ENCODE measurements at places on chromosomes 1 and 21.

- DNase-seq, result no peak
- H3K36me3 ChIP-seq, result no peaks in the 10 kb centered on the region
- no peak overlapping the region for H3K4me3 ChIP-seq
- H3K27ac ChIP-seq, result no peak overlapping the region
- H3K27me3 ChIP-seq, result no peaks in the 10 kb centered on the region
- peaks cover 13% of the 10 kb centered on the region for H3K4me1 ChIP-seq
Observed at GRCh38 chr1:222924136-222924706, 109.4 kb downstream of the DISP1 start.

DNA sequence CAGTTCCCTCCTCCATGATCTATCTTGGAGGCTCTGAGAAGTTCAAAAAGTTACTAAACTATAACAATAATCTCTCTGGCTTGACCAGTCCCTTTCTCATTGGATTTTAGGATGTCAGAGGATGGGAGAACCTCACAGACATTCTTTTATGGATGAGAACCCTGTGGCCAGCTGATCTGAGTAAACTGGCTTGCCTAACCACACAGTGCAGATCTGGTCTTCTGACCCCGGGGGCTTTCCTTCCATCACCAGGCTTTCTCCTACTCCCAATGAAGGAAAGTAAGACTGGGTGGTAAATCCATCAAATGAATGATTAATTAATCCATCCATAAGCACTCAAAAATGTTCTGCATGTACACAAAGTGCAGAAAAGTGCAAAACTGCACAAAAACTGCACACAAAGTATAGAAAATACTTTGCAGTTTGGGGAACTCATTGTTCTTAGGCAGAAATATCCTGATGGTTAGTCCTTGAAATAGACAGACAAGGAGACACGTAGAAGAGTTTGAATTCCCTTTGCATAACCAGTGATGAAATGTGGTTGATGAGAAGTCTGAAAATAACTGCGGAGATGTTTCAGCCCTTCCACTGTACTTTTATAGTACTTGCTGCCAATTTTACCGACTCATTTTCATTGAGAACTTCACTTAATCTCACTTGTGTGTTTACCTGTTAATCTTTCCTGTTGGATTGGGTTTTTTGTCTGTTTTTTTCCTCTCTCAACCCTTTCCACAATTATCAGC is 2.5 kb upstream of the F3 start:
- peak overlapping the region; percentile 13 for H3K27ac ChIP-seq
- DNase-seq, result no peak
- peaks cover 25% of the 10 kb centered on the region for H3K36me3 ChIP-seq
- H3K4me3 ChIP-seq, result no peak overlapping the region

DNA sequence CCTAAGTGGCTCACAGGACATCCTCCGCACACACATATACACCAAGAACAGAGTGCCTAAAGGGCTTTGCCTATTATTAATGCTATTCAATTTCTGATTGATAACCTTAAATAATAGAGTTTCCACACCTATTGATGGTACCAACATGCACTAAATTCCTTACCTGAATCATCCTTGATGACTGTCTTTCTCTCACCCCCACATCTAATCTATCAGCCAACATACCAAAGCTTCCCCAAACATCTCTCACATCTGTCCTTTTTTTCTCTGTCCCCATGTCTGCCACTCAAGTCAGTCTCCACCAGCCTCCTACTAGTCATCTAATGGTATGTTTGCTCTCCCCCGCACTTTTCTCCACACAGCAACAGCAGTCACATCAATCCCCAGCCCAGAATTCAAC is 174.4 kb downstream of the DSCAM start:
- H3K4me3 ChIP-seq, result no peak overlapping the region
- no peak overlapping the region for H3K27ac ChIP-seq
- no peaks in the 10 kb centered on the region for H3K27me3 ChIP-seq
- no peaks in the 10 kb centered on the region for H3K36me3 ChIP-seq

GRCh38 chr1:88877382-88877825 is 14.0 kb downstream of the GTF2B start:
- H3K4me1 ChIP-seq, result peaks cover 11% of the 10 kb centered on the region
- peaks cover 15% of the 10 kb centered on the region for H3K36me3 ChIP-seq
- H3K27ac ChIP-seq, result no peak overlapping the region
- DNase-seq, result no peak

- no peak overlapping the region for H3K4me3 ChIP-seq
- no peaks in the 10 kb centered on the region for H3K36me3 ChIP-seq
- no peak overlapping the region for H3K27ac ChIP-seq
- H3K27me3 ChIP-seq, result no peaks in the 10 kb centered on the region
- no peaks in the 10 kb centered on the region for H3K4me1 ChIP-seq
Observed at GRCh38 chr1:237700181-237700580, 190.5 kb downstream of the ZP4 start.

DNA sequence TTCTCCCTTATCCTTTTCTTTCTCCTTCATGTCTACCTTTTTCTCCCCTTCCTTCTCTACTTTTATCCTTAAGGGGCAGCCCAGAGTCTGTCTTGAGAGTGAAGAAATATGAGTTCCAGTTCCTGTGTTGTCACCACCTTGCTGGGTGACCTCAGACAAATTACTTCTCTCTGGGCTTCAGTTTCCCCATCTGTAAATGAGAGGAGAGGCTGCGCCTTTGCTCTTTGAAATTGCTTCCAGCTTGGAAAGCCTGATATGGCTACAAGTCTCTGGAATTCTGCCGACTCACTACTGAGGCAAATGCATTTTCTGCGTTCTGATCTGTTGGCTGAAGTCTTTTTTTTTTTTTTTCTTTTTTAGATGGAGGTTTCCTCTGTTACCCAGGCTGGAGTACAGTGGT is 119.2 kb downstream of the SYF2 start:
- no peaks in the 10 kb centered on the region for H3K36me3 ChIP-seq
- no peak overlapping the region for H3K4me3 ChIP-seq
- no peaks in the 10 kb centered on the region for H3K4me1 ChIP-seq
- no peak overlapping the region for H3K27ac ChIP-seq
- DNase-seq, result no peak

GRCh38 chr1:5725406-5725805 is 266.8 kb downstream of the NPHP4 start:
- no peaks in the 10 kb centered on the region for H3K36me3 ChIP-seq
- H3K4me1 ChIP-seq, result no peaks in the 10 kb centered on the region
- H3K27me3 ChIP-seq, result no peaks in the 10 kb centered on the region
- no peak overlapping the region for H3K4me3 ChIP-seq

DNA sequence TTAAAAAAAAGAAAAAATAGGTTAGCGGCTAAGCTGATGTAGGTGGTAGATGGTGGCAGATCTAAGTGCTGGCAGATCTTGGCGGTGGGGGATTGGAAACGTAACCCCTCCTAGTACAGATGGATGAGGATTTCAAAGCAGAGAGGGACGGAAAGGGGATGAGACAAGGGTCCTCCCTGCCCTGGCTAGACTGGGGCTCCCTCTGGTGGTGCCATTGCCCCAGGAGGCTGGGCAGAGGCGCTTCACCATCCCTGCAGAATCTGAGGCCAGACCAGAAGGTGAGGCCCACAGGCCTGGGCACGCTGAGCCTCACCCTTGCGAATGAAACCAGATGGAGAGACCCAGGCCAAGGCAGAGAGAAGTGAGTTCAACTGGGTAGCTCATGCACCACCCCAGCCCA is 7.0 kb upstream of the PLEKHA6 start:
- H3K27me3 ChIP-seq, result peaks cover 7% of the 10 kb centered on the region
- no peaks in the 10 kb centered on the region for H3K36me3 ChIP-seq

DNA sequence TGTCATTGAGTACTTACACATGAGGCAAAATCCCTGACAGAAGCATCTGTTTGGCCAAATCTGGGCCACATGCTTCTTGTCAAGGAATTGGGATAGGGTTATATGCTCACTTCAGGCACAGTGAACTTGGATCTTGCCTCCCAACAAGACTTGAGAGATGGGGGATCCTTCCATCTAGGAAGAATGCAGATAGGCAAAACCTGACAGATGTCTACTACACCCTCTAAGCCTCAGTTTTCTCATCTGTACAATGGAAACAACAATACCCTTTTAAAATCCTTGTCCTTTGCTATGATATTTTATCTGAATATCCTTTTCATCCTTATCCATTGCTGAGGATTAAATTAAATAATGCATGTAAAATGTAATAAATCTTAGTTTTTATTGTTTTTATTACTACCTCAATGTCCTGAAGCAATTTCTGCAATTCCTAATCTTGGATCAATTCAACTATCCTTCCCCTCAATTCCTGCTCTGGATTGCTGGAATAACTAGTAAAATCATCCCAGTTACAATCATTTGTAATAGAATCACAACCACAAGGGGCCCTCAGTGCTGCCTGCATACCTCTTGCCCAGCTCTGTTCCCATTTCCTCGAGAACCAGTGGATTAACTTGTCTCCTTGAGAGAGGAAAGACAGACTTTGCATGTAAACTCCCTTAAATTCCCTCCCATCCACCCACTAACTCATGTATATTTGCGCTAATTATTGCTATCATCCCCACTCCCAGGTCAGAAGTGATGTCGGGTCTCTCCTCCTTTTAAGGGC is 8.1 kb upstream of the XPR1 start:
- no peaks in the 10 kb centered on the region for H3K27me3 ChIP-seq
- no peak overlapping the region for H3K4me3 ChIP-seq
- no peak overlapping the region for H3K27ac ChIP-seq
- H3K36me3 ChIP-seq, result no peaks in the 10 kb centered on the region
- H3K4me1 ChIP-seq, result no peaks in the 10 kb centered on the region
- DNase-seq, result no peak

- DNase-seq, result no peak
- H3K4me3 ChIP-seq, result no peak overlapping the region
- no peak overlapping the region for H3K27ac ChIP-seq
- H3K4me1 ChIP-seq, result no peaks in the 10 kb centered on the region
Observed at GRCh38 chr1:90114521-90115141, 119.7 kb downstream of the ZNF326 start.

DNA sequence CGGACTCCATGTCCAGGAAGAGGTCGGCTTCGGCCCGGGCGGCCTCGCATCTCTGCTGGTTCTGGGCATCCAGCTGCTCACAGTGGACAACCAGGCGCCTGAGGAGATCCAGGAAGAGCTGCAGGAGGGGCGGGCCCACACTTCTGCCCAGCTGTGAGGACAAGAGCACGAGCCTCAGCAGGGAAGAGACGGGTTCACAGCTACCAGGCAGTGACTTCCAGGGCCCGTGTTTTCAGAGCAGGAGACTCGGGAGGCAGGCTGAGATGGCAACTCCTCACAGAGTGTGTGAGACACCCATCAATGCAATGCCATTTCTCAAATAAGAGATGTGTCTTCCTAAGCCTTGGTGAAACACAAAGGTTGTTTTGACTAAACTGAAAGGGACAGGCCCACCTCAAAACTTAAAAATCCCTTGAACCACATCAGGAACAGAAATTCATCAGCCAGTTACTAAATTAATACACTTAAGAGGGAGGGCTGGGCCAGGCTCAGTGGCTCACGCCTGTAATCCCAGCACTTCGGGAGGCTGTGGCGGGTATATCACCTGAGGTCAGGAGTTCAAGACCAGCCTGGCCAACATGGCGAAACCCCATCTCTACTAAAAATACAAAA is 43.4 kb downstream of the URB1 start:
- no peak overlapping the region for H3K27ac ChIP-seq
- H3K27me3 ChIP-seq, result no peaks in the 10 kb centered on the region
- no peaks in the 10 kb centered on the region for H3K4me1 ChIP-seq
- no peak overlapping the region for H3K4me3 ChIP-seq
- no peak for DNase-seq

GRCh38 chr1:210688512-210689234 is 360.0 kb downstream of the HHAT start:
- H3K27ac ChIP-seq, result no peak overlapping the region
- no peaks in the 10 kb centered on the region for H3K36me3 ChIP-seq
- no peak for DNase-seq
- H3K27me3 ChIP-seq, result no peaks in the 10 kb centered on the region
- no peaks in the 10 kb centered on the region for H3K4me1 ChIP-seq

- no peaks in the 10 kb centered on the region for H3K27me3 ChIP-seq
- peak overlapping the region; percentile 93 for H3K4me3 ChIP-seq
- H3K27ac ChIP-seq, result no peak overlapping the region
- peak; percentile 50 for DNase-seq
- H3K4me1 ChIP-seq, result peaks cover 53% of the 10 kb centered on the region
- peaks cover 67% of the 10 kb centered on the region for H3K36me3 ChIP-seq
Observed at GRCh38 chr1:923991-924655, 400 bp downstream of the SAMD11 start.

GRCh38 chr1:153790313-153790965 is 15.2 kb downstream of the SLC27A3 start:
- H3K4me3 ChIP-seq, result no peak overlapping the region
- no peaks in the 10 kb centered on the region for H3K27me3 ChIP-seq
- H3K36me3 ChIP-seq, result no peaks in the 10 kb centered on the region
- H3K4me1 ChIP-seq, result peaks cover 21% of the 10 kb centered on the region
- peak; percentile 25 for DNase-seq

DNA sequence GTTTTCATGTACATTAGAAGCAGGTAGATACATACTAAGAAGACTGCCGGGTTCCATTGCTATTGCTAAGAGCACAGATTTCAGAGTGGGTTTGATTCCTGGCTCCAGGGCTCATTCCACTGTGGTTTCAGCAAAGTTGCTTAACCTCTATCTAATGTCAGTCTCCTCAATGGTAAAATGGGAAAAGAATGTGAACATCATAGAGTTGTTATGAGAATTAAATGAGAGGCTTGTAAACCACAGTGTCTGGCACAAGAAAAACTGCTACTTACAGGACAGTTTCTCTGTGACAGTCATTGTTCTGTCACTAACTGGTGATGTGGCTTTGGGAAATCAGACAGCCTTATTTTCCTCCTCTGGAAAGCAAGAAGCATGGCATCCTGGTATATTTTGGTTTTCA is 10.7 kb upstream of the PLXNA2 start:
- DNase-seq, result peak; percentile 77
- H3K4me1 ChIP-seq, result peaks cover 33% of the 10 kb centered on the region
- H3K4me3 ChIP-seq, result no peak overlapping the region

DNA sequence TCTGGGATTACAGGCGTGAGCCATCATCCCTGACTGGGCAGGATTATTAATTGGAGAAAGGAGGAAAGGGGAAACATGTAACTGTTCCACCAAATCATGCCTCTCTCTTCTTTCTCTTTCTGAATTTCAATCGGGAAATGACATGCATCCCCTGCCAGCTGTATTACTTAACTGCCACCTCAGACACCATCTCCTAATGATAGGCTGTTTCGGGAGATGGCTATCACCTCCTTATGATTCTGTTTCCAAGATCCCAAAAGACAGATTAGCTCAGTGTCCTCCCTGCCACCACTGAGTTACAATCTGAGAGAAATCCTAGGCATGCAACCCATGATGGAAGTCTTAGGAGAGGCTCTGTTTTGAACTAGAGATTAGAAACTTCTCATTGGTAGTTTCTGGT is 67.5 kb downstream of the MIS18A start:
- H3K4me3 ChIP-seq, result no peak overlapping the region
- DNase-seq, result no peak
- H3K36me3 ChIP-seq, result no peaks in the 10 kb centered on the region
- no peak overlapping the region for H3K27ac ChIP-seq

DNA sequence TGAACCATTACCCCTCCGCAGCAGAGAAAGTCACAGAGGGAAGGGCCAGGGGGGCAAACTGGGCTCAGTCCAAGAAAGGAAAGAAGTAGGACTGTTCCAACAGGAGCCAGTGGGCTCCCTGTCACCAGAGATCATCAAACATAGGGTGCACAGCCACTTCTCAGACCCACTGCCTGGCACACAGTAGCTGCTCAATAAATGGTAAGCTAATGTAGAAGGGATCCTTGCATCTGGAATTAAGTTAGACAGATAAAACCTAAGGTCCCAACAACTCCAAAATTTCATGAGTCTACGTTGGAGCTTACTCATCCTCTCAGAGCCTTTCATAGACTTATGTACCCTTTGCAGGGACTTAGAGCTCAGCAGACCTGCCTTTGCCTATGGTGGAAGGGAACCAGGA is 3.5 kb downstream of the BLACAT1 start:
- H3K4me1 ChIP-seq, result no peaks in the 10 kb centered on the region
- no peaks in the 10 kb centered on the region for H3K36me3 ChIP-seq

Data from SJSA1 (cell line).